CD8-positive, alpha-beta memory T cell (primary cell): ENCODE measurements at places on chromosomes 7 and 10.
A peak's percentile ranks its signal among the peaks of the same experiment; 100 is the strongest.

DNA sequence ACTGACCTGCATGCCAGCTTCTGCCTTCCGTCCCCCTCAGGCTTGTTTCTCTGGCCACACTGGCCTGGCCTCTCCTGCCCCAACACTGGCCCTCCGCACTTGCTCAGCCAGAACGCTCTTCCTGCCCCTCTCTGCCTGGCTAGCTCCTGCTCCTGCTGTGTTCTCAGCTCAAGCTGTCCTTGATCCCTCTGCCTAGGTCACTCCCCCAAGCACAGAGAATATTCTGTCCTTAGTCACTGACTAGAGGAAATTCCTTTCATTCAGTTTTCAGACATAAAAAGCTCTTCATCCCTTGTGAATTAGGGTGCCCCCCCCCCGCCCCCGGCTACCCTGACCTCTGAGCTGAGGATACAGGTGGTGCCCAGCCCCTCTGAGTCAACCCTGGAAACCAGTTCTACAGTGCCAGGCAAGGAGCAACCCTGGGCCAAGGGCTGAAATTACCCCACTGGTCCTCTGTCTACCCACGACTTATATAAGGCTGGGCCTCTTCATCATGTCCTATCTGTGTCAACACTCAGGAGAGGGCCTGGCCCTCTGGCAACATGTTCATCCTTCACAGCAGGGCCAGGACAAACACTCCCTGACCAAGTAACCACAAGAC lies 6.6 kb upstream of the SGPL1 start:
- no peak for DNase-seq

DNA sequence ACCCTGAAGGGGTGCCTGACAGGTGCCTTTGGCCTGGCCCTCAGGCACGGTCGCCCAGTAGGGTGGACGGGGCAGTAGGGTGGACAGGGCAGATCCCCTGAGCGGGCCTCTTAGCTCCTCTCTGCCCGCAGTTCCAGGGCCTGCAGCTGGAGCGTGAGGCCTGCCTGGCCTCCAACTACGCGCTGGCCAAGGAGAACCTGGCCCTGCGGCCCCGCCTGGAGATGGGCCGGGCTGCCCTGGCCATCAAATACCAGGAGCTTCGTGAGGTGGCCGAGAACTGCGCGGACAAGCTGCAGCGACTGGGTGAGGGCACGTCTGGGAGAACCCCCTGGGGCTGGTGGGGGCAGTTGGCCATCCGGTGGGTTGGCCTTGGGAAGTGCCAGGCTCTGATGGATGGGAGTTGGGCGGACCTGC lies 1.7 kb downstream of the VPS37D start:
- no peak for DNase-seq

GRCh38 chr10:100653957-100654781 lies 91.2 kb upstream of the PAX2 start:
- no peak for DNase-seq

GRCh38 chr10:97325754-97326153 lies 6.7 kb downstream of the FRAT1 start:
- no peak for DNase-seq

DNA sequence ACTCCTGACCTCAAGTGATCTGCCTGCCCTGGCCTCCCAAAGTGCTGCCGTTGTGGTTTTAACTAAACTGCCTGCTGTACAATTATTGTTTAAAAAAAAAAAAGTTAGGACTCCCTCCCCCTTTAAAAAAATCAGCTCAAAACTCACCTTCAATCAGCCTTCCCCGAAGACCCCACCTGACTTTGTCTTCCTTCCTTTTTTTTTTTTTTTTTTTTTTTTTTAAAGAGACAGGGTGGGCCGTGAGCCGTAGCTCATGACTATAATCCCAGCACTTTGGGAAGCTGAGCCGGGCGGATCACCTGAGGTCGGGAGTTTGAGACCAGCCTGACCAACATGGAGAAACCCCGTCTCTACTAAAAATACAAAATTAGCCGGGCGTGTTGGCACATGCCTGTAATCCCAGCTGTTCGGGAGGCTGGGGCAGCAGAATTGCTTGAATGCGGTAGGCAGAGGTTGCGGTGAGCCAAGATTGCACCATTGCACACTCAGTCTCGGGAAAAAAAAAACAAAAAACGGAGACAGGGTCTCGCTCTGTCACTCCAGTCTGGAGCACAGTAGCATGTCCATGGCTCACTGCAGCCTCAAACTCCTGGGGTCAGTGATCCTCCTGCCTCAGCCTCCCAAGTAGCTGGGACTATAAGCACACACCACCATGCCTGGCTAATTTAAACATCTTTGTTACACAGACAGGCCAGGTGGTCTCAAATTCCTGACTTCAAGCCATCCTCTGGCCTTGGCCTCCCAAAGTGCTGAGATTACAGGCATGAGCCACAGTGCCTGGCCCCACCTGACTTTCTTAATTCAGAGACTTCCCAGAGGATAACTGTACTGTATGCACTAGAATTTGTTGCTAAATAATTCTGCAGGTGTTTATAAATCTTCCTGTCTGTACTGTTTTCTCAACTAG lies 3.2 kb downstream of the FIS1 start:
- no peak for DNase-seq

GRCh38 chr10:102504179-102504975 lies 605 bp downstream of the SUFU start:
- peak; percentile 21 for DNase-seq

- DNase-seq, result no peak
Measured at GRCh38 chr10:73959484-73960243, 38.3 kb upstream of the VCL start.
